A549 (cell line): ENCODE measurements at places on chromosomes 12 and 14.

GRCh38 chr14:37083599-37083998, 88.8 kb downstream of the SLC25A21 start:
- no peak for DNase-seq

- DNase-seq = no peak
Observed at GRCh38 chr12:119157528-119157927, 21.2 kb upstream of the HSPB8 start.

- DNase-seq = no peak
Observed at GRCh38 chr12:104692557-104693218, 235.9 kb downstream of the CHST11 start.

DNA sequence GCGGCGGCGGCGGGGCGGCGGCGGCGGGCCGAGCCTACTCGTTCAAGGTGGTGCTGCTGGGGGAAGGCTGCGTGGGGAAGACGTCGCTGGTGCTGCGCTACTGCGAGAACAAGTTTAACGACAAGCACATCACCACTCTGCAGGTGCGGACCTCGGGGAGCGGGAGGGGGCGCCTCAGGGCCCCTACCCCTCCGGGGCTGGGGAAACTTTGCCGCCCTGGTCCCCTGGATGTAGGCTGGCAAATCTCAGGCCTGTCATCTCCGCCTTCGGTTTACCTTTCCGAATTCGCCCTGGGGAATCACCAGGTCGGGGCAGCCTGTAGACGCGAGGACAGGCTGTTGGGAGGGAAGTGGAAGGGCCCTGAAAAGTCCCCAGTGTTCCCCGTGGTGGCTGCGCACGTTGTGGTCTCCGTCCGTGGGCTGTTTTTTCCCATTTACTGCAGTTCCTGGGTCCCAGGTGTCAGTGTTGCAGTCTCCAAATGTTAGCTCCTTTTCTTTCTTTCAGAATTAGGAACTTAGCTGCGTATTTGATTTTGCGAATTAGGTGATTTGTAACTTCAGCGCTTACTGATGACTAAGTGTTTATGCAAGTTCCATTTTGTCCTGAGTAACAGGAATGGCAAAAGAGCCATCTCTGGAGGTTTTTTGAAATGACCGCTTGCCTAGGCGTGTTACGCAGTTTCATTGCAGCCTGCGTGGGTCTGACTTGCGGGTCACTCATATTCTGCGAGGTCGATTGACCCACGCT, 656 bp downstream of the RAB21 start:
- peak; percentile 36 for DNase-seq

- DNase-seq = no peak
Observed at GRCh38 chr14:97046967-97047366, 249.8 kb downstream of the VRK1 start.

DNA sequence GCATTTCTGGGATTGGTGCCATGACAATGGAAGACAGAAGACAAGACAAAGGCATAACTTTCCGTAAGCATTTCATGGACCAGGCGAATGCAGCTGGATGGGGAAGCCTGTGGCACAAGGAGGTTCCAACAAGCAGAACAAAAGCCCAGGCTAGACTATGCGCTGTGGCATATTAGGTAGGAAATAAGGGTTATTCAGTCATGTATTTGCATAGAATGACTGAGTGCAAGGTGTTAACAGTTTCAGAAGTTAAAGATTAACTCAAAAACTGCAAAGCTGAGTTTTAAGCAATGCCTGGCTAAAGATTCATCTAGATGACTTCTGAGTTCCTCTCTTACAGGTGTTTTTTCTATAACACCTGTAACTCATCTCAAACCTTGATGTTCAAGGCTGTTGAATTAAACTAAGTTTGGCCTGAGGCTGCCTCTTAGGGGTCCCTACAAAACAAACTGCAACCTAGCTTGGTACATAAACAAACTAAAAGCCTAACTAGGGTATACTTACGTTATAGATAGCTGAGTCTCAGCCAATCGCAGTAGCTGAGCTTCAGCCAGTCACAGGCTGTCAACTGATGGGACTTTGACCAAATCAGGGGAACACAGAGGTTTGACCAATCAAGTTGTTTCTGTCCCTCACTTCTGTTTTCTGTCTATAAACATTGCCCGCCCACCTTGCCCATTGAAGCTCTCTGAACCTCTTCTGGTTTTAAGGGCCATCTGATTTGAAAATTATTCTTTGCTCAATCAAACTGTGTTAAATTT, 52.2 kb upstream of the PLBD1 start:
- DNase-seq = no peak

DNA sequence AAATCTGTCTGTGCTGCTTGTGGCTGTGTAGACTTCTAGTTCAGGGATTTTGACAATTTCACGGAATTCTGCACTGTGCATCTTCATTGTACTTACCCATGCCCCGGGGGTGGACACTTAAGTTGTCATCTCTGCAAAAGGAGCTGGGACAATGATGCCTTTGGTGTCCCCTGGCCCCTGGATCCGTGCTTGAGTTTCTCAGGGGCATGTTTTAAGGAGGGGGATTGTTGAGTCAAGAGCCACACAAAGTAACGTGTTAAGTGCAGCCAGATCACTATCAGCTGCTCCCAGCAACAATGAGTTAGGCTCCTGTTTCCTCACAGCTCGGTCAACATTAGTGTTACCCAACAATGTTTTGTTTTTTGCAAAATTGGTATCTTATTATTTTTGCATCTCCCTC, 305.0 kb upstream of the DIO3 start:
- DNase-seq = no peak

- DNase-seq = no peak
Observed at GRCh38 chr14:68609012-68609411, 183.9 kb downstream of the ZFP36L1 start.

GRCh38 chr12:12918781-12919389, 27.5 kb downstream of the GPRC5A start:
- peak; percentile 39 for DNase-seq
